Body of pancreas (tissue), 4 donors: ENCODE measurements at places on chromosomes 2 and 18. TPM values are rescaled to one million over a fixed set of nuclear protein-coding genes. Genes with fewer than 3 reads are reported as not detected.

DNA sequence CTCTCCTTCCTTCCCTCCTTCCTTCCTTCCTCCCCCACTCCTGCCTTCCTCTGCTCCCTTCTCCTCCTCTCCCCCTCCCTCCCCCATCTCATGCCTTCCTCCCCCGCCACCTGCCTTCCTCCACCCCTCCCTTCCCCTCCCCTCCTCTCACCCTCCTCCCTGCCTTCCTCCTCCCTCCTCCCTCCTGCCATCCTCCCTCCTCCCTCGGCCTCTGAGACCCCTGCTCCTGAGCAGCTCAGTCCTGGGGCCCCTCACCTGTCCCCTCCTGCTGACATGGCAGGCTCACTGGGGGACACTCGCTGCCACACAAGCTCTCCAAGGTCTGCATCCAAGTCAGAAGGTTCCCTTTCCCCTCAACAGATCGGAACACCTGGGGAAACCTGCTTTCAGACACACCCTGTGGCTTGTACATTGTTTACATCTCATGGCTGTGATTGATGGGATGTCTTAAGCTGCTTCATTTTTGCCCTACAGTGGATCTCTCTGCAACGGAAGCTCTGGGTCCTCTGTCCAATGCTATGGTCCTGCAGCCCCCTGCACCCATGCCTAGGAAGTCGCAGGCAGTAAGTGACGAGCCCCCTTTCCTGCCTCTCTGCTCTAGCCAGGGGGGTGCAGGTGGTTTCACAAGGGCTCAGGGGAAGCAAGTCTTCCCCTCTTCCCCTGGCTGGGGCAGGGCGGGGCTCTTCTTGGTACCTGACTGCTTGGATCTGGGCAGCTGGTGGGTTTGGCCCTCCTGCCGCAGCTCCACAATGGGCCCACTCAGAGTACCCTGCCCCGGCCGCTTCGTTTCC is 22.9 kb downstream of the ITGB1BP1 start:
- no peak for DNase-seq
- no peaks in the 10 kb centered on the region for H3K4me1 ChIP-seq
- peaks cover 1% of the 10 kb centered on the region for H3K36me3 ChIP-seq
- no peak overlapping the region for H3K27ac ChIP-seq
- H3K27me3 ChIP-seq = no peaks in the 10 kb centered on the region

GRCh38 chr2:174730698-174731018 is 33.6 kb downstream of the CHRNA1 start:
- no peak overlapping the region for H3K4me3 ChIP-seq
- peaks cover 16% of the 10 kb centered on the region for H3K4me1 ChIP-seq
- DNase-seq = no peak
- no peaks in the 10 kb centered on the region for H3K36me3 ChIP-seq
- H3K27ac ChIP-seq = no peak overlapping the region
- no peaks in the 10 kb centered on the region for H3K27me3 ChIP-seq

GRCh38 chr2:63614983-63615945 is 26.5 kb downstream of the MDH1 start:
- H3K27me3 ChIP-seq = no peaks in the 10 kb centered on the region
- peak overlapping the region; percentile 66 for H3K27ac ChIP-seq

GRCh38 chr18:38982072-38982471 is 1416.5 kb upstream of the CELF4 start:
- no peaks in the 10 kb centered on the region for H3K27me3 ChIP-seq
- H3K27ac ChIP-seq = no peak overlapping the region
- H3K4me3 ChIP-seq = no peak overlapping the region
- H3K4me1 ChIP-seq = no peaks in the 10 kb centered on the region
- DNase-seq = no peak
- no peaks in the 10 kb centered on the region for H3K36me3 ChIP-seq

DNA sequence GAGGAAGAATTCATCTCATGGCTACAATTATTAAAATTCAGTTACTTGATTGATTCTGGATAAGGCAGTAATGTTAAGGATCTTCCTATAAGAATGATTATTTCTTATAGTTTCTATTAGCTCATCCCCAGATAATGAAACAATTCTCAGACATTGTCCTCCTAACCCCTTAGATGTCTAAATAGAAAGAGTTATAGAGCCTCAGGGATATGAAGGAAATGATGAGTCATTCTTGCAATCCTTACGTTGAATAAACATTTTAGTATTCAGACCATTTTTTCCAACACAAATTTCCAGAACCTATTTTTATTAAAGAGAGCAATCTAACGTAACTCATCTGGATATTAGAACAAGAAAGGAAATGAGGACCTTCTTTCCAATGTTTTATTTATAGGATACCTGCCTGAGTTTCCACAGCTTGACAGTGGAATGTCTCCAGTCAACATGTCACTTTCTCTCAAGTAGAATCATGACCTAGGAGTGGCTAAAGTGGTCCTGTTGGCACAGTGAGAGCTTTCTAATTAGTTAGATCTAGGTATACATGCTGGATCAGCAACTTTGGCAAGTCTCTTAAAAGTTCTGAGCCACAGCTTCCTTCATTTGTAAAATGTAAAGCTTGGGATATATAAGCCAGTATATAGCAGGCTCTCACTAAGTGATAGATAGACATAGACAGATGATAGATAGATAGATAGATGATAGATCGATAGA is 88.0 kb upstream of the RAB27B start:
- no peaks in the 10 kb centered on the region for H3K27me3 ChIP-seq
- H3K36me3 ChIP-seq = no peaks in the 10 kb centered on the region
- no peak overlapping the region for H3K27ac ChIP-seq
- no peak overlapping the region for H3K4me3 ChIP-seq

DNA sequence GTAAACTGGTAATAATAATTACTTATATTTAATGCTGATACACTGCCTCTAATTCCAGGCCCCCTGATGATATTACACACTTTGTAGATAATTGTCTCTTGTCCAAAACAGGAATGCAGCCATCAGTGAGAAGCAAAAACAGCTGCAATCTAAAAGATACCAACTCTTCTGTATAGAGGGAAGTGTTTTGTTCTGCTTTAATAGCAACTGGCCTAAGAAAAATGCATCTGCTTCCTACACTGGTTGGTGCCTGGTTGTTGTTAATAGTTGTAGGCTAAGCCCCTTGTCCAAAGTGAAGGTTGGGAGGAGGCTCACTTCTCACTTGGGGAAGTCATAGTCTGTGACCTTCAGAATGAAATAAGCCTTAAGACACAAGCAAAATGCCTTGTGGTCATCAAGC is 332.0 kb downstream of the ZNF521 start:
- H3K4me1 ChIP-seq = no peaks in the 10 kb centered on the region
- no peaks in the 10 kb centered on the region for H3K27me3 ChIP-seq

GAREM1 gene
- 16.1 TPM for total RNA-seq

SNORC gene
- total RNA-seq = 1.8 TPM

RGPD8 gene
- 22.7 TPM for total RNA-seq

GRCh38 chr2:201275069-201275468 is 14.7 kb downstream of the CASP8 start:
- no peaks in the 10 kb centered on the region for H3K36me3 ChIP-seq
- H3K27ac ChIP-seq = no peak overlapping the region
- no peak overlapping the region for H3K4me3 ChIP-seq
- no peak for DNase-seq
- no peaks in the 10 kb centered on the region for H3K4me1 ChIP-seq

SCN7A gene
- 7.8 TPM for total RNA-seq

TXNDC2 gene
- total RNA-seq = not detected

- no peaks in the 10 kb centered on the region for H3K27me3 ChIP-seq
- H3K36me3 ChIP-seq = no peaks in the 10 kb centered on the region
- H3K4me3 ChIP-seq = no peak overlapping the region
- no peak overlapping the region for H3K27ac ChIP-seq
- H3K4me1 ChIP-seq = peaks cover 11% of the 10 kb centered on the region
Observed at GRCh38 chr2:189183170-189183569, 3.6 kb upstream of the COL5A2 start.

- H3K4me3 ChIP-seq = no peak overlapping the region
- no peaks in the 10 kb centered on the region for H3K36me3 ChIP-seq
- no peak for DNase-seq
- H3K4me1 ChIP-seq = no peaks in the 10 kb centered on the region
Observed at GRCh38 chr18:1796636-1797035, 774.7 kb downstream of the METTL4 start.

NT5DC4 gene
- total RNA-seq = not detected

DNER gene
- 0.78 TPM for total RNA-seq

GRCh38 chr2:151637271-151637781 is 97.0 kb downstream of the NEB start:
- H3K27ac ChIP-seq = no peak overlapping the region
- no peak overlapping the region for H3K4me3 ChIP-seq
- no peak for DNase-seq
- no peaks in the 10 kb centered on the region for H3K4me1 ChIP-seq
- no peaks in the 10 kb centered on the region for H3K27me3 ChIP-seq

GRCh38 chr2:120631724-120632123 is 103.9 kb upstream of the GLI2 start:
- peaks cover 10% of the 10 kb centered on the region for H3K4me1 ChIP-seq
- DNase-seq = no peak
- H3K27me3 ChIP-seq = no peaks in the 10 kb centered on the region
- no peak overlapping the region for H3K27ac ChIP-seq
- no peak overlapping the region for H3K4me3 ChIP-seq

NT5C1B gene
- not detected for total RNA-seq

GRCh38 chr2:189298038-189298437 is 118.5 kb upstream of the COL5A2 start:
- H3K27me3 ChIP-seq = no peaks in the 10 kb centered on the region
- H3K36me3 ChIP-seq = no peaks in the 10 kb centered on the region
- H3K4me1 ChIP-seq = no peaks in the 10 kb centered on the region
- DNase-seq = no peak
- no peak overlapping the region for H3K27ac ChIP-seq

SP110 gene
- 12.9 TPM for total RNA-seq

SLC11A1 gene
- 7.3 TPM for total RNA-seq

DNA sequence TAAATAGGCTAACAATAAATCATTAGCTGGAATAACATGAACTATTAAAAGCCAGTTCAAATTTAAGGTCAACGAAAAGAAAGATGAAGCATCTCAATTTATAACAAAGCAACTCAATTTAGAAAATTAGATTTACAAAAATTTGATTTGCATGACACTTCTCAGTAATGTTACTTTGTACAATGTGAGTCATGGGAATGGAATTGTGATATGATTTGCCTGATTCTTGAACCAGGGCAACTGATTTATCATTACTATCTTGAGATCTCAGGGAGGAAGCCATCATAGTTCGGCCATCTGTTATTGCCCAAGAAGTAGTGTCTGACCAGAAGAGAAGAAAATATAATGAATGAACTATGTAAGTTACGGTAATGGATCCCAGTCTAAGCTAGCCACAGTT is 193.1 kb downstream of the RIT2 start:
- H3K27me3 ChIP-seq = no peaks in the 10 kb centered on the region
- H3K4me3 ChIP-seq = no peak overlapping the region
- no peak for DNase-seq
- H3K4me1 ChIP-seq = no peaks in the 10 kb centered on the region

GRCh38 chr18:42365591-42365990 is 410.6 kb downstream of the PIK3C3 start:
- H3K27me3 ChIP-seq = no peaks in the 10 kb centered on the region
- no peaks in the 10 kb centered on the region for H3K4me1 ChIP-seq
- DNase-seq = no peak
- no peaks in the 10 kb centered on the region for H3K36me3 ChIP-seq
- no peak overlapping the region for H3K4me3 ChIP-seq

- peaks cover 20% of the 10 kb centered on the region for H3K27me3 ChIP-seq
- H3K36me3 ChIP-seq = no peaks in the 10 kb centered on the region
- H3K27ac ChIP-seq = no peak overlapping the region
- H3K4me1 ChIP-seq = peaks cover 31% of the 10 kb centered on the region
- H3K4me3 ChIP-seq = no peak overlapping the region
Observed at GRCh38 chr2:232421189-232421785, 14.6 kb downstream of the ALPG start.

HOXD4 gene
- not detected for total RNA-seq

CACNB4 gene
- 0.33 TPM for total RNA-seq

GRCh38 chr2:96907115-96908041 is 37.5 kb upstream of the SEMA4C start:
- DNase-seq = peak; percentile 59
- H3K36me3 ChIP-seq = no peaks in the 10 kb centered on the region
- no peak overlapping the region for H3K4me3 ChIP-seq
- peaks cover 19% of the 10 kb centered on the region for H3K4me1 ChIP-seq
- peak overlapping the region; percentile 76 for H3K27ac ChIP-seq
